ENCODE measurements at places on chromosomes 16 and 17.

- peak; percentile 54 for DNase-seq
These were observed 470 bp upstream of the CDK3 start for GRCh38 chr17:76000016-76000754.

- no peak for DNase-seq
These were observed 1.2 kb downstream of the MMP2 start for GRCh38 chr16:55480228-55480655.

- no peak for DNase-seq
These were observed 19.3 kb downstream of the PEMT start for GRCh38 chr17:17572010-17572785.

DNA sequence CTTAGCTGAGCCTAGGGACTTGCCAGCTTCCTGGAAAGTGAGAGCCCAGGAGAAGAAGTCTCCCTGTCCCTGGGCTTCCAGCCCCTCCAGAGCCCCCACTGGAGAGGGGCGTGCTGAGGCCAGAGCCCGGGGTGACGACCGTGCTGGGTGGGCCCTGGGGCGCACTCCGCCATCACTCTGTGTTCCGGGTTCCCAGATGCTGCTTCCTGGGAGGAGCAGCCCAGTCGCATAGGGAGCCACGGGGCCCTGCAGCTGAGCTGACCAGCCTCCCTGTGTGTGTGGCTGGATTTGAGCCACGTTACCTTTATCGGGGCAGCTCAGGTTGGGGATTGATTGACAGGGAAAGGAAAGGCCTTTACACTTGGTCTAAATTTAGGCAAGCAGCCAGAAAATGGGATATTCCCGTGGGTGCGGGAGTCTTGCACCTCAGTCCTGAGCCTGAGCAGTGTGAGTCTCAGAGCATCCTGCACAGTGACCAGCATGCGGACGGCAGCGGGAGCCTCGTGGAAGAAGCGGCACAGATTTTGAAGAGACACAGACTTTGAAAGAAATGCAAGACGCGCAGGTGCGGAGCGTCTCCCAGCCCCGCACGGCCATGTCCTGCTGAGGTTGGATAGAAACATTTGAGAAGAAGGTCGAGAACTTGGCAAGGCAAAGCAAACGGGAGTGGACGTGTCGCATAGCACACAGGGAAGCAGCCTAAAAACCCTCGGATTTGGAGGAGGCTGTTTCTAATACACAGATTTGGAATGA, 51.3 kb upstream of the ZNF750 start:
- no peak for DNase-seq

DNA sequence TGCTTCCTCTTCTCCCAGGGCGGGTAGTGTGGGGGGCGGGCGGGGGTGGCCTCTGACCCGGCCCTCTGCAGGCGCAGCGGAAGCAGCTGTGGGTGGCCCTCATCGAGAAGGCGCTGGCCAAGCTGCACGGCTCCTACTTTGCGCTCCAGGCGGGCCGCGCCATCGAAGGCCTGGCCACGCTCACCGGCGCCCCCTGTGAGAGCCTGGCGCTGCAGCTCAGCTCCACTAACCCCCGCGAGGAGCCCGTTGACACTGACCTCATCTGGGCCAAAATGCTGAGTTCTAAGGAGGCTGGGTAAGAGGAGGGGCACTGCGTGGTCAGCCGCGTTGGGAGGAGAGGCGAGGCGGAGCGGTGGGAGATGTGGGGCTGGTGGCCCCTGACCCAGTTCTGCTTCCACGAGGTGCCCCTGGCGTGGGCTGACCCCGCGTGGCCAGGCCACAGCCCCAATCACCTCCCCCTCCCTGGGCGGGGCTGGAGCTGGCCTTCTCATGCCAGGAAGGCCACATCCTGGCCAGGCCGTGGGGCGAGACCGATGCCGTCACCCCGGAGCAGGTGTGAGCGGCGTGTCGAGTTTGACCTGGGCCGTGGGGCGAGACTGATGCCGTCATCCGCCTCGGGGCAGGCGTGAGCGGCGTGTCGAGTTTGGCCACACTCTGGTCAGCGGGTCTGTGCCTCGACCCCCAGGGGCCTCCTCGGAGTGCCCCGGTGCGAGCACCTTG, 10.5 kb upstream of the PRR35 start:
- DNase-seq = no peak

- DNase-seq = no peak
These were observed 20.9 kb downstream of the METRNL start for GRCh38 chr17:83100220-83100852.

DNA sequence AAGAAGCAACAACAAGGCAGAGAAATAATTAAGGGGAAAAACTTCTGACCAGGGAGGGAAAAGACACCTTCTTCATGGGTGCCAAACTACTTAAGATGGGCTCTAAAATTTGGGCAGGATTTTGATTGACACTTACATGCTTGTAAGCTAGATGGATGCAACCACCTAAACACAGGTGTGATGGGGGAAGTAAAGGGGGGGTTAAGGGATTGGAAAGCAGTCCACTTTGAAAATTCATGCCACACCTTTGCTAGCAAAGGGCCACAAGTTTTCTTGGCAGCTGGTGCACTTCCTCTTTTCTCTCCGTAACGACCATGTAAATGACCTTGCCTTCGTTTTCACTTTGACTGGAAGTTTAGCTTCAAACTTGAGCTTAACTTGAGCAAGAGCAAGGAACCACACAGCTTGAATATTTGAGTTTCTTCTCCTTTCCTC, 14.3 kb upstream of the PRKAR1A start:
- DNase-seq = no peak

GRCh38 chr16:80203821-80204220, 337.0 kb upstream of the DYNLRB2 start:
- DNase-seq = no peak
